ENCODE measurements at places on chromosomes 3 and 15.

- DNase-seq = no peak
Observed at GRCh38 chr3:53162672-53163443, 1.8 kb downstream of the PRKCD start.

GRCh38 chr3:183189641-183190040, 27.1 kb upstream of the LAMP3 start:
- DNase-seq = no peak

- DNase-seq = no peak
Observed at GRCh38 chr3:167188592-167188991, 191.5 kb downstream of the ZBBX start.

GRCh38 chr3:78941587-78941986, 826.2 kb downstream of the ROBO1 start:
- no peak for DNase-seq

- DNase-seq = peak; percentile 47
Observed at GRCh38 chr3:27590437-27591298, 106.5 kb upstream of the SLC4A7 start.

GRCh38 chr3:166071-166470, 30.5 kb upstream of the CHL1 start:
- DNase-seq = no peak

- no peak for DNase-seq
Observed at GRCh38 chr3:194856296-194856695, 170.6 kb downstream of the FAM43A start.

- peak; percentile 5 for DNase-seq
Observed at GRCh38 chr3:196093317-196094111, 11.6 kb upstream of the TFRC start.

DNA sequence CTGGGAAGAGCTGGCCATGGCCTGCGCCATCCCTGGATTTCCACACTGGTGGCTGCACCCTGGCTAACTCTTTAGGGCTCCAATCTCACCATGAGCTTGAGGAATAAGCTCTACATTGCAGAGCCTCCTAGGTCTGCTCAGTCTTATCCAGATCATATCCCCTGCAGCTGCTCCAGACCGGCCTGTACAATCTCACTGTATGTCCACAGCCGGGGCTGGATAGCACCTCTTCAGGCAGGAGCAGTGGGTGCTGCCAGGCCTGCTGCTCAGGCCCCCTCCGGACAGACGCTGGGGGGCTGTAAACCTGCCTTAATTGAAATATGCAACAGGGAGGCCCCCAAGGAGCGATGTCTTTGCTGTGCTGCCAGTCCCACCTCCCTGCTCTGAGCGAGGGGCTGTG, 15.6 kb downstream of the INSYN1 start:
- no peak for DNase-seq

DNA sequence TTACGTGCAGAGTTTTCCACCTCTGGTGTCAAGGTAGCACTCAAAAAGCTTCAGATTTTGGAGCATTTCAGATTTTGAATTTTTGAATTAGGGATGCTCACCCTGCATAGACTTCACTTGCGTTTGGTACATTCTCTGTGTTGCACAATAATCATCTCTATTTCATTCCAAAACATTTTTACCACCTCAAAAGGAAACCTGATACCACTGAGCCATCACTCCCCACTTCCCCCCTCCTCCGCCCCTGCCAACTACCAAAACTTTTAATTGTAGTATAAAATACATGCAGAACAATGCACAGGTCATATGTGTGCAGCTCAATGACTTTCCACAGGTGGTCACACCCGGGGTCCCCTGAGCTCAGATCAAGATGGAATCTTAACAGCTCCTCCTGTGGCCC, 208.8 kb downstream of the SV2B start:
- DNase-seq = no peak

GRCh38 chr15:58629625-58630024, 119.9 kb downstream of the ADAM10 start:
- DNase-seq = no peak

DNA sequence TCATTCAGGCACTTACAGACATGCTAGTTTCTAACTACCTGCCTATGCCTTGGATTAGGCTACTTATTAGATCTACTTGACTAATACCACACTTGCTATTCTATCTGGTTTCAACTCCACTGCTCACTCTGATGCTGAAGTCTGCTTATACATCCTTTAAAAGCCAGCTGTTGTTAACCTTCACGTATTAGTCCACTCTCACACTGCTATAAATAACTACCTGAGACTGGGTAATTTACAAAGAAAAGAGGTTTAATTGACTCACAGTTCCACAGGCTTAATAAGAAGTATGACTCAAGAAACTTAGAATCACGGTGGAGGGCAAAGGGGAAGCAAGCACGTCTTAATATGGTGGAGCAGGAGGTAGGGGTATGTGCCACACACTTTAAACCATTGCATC, 47.7 kb upstream of the ANKRD28 start:
- DNase-seq = no peak

- no peak for DNase-seq
Observed at GRCh38 chr3:48528754-48529153, 24.8 kb upstream of the SHISA5 start.

GRCh38 chr3:149507491-149508324, 33.2 kb downstream of the TM4SF4 start:
- no peak for DNase-seq

DNA sequence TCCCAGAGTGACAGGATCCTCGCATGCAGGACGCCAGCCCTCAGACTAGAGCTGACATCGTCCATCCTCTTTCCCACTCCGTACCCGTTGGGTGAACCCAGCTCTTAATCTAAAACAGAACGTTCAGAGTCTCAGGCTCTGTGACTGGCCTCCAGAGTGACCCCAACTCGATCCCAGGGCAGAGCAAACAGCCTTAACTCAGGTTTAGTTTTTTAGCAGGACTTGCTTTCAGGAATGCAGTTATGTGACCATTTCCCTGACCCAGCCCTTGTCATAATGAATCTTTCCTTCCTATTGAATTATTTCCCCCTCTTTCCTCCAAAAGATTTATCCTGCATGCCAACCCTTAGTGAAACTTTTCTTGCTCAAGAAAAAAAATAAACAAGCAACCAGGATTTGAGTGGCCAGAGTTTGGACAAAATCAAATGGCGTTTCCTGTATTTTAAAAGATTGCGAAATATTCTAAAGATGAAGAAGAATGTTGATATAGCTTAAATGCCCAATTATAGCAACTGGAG, 47.8 kb upstream of the RARB start:
- DNase-seq = no peak

DNA sequence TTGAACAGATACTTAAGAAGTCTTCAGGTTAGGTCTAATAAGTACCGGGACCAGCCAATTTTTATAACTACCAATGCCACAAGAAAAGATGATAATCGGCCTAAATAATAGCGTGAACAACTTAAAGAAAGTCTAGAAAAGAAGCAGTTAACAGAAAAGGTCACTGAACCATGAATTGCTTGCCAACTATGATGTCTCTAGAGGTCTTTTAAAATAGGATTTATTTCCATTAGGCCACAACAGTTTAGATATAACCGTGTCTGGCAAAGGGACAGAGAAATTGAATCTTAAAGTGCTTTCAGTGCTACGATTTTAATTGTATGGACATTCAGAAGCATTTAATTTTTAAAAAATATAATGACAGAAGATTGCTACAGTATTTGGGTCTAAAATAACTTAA, 1070.4 kb downstream of the ROBO1 start:
- peak; percentile 33 for DNase-seq

DNA sequence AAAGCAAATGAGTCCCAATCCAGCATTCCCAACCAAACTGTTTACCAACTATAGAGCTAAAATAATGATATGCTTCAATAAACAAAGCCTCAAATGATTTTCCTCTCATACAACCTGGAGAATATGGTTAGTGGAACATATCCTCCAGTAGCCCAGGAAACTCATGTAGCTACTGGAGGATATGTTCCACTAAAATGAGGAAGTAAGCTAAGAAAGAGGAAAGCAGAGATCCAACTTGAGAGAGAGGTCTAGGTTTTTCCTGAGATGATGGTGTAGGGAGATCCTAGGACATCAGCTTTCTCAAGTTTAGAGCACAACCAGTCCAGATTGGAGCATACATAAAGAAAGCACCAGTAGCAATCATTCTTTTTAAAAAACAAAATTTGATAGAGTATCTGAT, 44.6 kb upstream of the SLC4A7 start:
- no peak for DNase-seq

DNA sequence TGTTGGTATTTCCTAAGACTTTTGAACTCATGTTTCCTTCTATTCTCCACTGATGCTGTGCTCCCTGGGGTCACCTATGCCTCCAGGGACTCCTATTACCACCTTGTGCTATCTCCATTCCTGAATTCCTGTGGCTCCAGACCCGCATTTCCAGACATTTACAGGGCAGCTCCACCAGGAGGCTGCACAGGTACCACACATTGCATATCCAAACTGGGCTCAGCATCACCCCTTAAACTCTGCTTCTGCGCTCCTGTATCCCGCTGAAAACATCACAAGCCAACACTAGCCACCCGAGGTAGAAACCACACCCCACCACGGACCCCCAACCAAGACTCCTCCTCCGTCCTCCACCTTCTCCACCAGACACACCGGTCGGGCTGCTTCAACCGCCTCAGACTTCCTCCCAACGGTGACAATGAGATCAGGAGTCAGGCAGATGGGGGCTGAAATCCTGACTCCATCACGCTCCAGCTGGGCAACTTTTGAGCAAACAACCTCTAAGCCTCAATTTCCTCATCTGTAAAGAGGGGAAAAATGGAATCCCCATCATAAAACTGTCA, 10.4 kb downstream of the TNK2 start:
- no peak for DNase-seq

- no peak for DNase-seq
Observed at GRCh38 chr15:90322538-90322937, 29.5 kb upstream of the ZNF774 start.

DNA sequence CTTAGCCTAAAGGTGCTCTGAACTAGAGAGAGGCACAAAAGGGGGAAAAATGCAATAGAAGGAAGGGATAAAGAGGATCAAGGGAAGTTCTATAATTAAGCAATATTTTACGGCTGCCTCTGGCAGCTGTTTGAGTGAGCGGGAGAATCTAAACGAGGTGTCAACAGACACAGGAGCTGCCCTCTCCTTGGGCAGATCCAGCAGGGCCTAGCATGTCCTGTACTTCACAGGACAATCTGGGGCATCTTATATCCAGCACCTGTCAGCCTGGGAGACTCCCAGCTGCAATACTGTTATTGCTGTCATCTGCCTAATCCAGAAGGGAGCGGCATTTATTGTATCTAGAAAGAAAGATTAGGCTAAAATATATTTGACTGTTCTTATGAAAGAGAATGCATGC, 68.9 kb downstream of the WWTR1 start:
- DNase-seq = peak; percentile 70

DNA sequence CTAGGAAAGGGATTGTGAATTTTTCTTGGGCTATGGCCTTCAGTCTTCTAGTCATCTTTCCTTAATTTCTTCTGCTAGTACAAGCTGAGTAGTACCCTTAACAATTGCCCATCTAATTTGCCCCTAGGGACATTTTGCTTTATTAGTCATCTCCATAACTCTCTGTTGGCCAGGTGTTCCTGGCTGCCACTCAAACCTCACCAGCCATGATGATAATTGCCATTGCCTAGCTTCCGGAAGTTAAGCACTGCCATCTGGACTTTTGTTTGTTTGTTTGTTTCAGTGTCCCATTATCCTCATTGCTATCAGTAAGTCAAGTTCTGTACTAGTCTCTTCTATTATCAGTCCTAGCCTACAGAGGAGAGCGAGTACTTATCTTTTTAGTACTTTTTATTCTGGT, 36.6 kb upstream of the UBL7 start:
- DNase-seq = no peak

- DNase-seq = no peak
Observed at GRCh38 chr3:151225040-151225975, 22.3 kb upstream of the GPR171 start.

GRCh38 chr3:130661140-130661891, 85.3 kb downstream of the PIK3R4 start:
- DNase-seq = peak; percentile 57

- peak; percentile 63 for DNase-seq
Observed at GRCh38 chr3:57080171-57080570, 19.7 kb downstream of the SPATA12 start.

GRCh38 chr3:8882642-8883041, 80.6 kb downstream of the RAD18 start:
- DNase-seq = no peak

- DNase-seq = no peak
Observed at GRCh38 chr3:101962055-101962454, 112.7 kb downstream of the NFKBIZ start.

DNA sequence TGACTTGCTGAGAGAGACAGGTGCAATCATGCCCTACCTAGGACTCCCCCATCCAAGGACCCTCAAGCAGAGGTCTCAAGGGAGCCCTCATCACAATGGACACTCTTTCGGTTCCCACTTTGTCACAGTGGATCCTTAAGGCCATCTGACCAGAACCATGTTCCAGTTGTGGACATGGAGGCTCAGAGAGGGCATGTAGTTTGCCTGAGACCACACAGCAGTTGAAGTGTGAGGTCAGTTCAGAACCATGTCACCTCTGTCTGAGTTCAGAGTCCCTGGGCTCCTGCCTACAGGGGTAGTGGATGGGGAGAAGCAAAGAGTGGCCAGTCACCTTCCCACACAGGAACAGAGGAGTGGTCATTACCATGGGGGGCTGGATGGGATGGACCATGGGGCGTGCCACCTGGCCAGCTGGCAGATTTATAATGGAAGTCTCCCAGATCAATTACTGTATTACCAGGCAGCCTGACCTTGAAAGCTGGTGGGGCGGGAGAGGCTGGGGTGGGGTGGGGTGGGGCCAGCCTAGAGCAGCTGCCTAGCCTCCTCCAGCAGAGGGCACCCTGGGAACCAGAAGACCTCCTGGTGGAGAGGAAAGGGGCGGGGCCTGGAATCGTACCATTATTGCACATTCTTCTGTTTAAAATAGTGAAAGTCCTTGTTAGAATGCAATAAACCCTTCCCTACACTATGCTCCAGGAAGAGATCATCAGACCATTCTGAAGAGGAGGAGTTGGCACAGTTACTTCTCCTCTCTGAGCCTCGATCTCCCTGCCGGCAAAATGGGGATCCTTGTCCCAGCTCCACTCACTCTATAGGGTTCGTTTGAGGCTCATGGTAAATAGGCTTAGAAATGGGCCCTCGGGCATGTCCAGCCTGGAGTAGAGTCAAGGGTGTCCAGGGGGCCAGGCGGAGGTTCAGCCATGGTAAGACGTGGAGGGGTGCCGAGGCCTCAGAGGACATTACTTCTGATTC, 26.9 kb upstream of the LINGO1 start:
- peak; percentile 70 for DNase-seq

DNA sequence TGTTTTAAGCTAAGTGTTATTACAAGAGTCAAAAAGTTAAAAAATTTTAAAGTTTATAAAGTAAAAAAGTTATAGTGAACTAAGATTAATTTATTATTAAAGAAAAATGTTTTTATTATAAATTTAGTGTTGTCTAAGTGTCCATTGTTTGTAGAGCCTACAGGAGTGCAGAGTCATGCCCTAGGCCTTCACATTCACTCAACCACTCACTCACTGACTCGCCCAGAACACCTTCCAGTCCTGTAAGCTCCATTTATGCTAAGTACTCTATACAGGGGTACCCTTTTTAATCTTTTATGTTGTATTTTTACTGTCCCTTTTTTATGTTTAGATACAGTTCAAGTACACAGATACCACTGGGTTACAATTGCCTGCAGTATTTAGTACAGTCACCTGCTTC, 37.2 kb downstream of the EEFSEC start:
- no peak for DNase-seq
